ENCODE measurements at places on chromosomes 1 and 21.

- DNase-seq, result no peak
Measured at GRCh38 chr1:184221087-184221486, 165.7 kb upstream of the C1orf21 start.

DNA sequence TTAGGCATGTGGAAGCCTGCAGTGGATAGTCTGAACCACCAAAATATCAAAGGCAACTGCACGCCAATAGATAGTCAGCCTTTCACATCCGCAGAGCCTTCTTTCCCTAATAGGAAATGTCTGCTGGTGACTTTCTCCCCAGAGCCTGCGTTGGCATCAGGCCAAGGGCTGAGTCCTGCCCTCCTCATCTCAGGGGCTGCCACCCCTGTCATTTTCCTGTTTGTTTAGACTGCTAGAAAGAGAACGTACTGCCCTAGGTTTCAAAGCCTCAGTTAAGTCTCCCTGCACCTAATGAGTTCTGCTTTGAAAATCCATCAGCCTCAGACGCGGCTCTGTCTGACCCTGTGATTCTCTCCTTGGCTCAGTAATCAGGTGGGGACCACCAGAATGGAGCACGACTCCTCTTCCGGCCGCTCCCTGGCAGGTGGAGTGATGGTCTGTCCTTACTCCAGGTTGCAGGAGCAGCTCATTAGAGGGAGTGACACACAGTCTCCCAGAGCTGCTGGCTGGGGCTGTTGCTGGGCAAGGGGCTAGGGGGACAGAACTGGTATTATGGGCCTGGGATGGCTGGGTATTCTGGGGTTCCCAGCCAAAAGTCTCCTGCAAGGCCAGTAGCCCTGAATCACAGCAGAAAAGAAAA is 27.3 kb downstream of the STUM start:
- DNase-seq, result no peak

DNA sequence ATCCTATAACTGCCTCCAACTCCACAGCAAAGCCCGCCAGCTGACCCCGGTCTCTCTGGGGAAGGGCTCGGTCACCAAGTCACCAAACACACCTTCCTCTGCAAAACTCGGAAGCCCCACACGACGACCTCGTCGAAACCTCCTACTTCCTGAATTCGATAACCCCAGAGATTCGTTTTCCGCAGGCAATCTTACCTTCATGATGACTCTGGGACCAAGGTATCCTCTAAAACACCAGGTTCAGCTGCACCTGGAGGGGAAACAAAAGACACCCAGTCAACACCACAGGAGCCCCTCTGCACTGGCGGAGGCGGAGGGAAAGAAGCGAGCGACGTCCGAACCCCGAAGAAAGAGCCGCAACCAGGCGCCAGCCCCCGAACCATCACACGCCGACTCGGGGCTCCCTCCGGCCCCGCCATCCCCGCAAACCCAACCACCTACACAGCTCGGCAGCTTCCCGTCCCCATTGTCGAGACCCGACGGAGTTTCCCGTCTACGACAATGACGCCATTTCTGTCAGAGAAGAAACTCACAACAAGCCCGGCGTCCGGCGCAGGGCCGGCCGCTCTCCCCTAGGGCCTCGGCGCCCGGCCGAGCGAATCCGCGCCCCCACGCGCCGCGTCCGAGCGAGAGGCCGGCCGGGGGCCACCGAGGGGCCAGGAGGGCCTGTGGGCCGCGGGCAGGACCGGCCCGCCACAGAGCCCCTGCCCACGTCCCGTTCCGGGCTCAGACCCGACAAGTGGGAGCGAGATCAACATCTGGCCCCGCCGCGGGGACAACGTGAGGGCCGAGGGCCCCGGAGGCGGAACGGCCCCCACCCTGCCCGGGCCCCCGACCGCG is 1.0 kb downstream of the ARID4B start:
- DNase-seq, result peak; percentile 36

- no peak for DNase-seq
Measured at GRCh38 chr1:100001462-100001861, 31.7 kb downstream of the SLC35A3 start.
